ENCODE measurements at places on chromosomes 11 and 22.

GRCh38 chr22:41641854-41642253 is 20.8 kb downstream of the XRCC6 start:
- no peak for DNase-seq

- DNase-seq, result no peak
Measured at GRCh38 chr22:37894939-37895670, 11.0 kb upstream of the MICALL1 start.

DNA sequence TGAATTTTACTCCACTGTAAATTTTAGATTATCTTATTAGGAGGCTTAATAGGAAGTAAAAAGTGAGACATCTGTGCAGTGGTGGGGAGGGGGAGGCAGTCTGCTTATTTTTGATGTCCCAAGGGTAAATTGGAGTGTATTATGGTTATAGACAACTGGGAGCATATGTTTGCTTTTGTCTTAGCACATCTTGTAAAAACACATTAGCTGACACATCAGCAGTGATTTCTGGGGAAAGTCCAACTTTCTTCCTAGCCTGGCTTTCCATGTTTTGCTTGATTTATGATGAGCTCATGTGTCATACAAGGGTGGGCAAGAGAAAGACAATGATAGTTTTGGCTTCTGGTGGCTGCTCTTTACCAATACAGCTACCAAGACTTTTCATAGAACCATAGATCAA is 4.0 kb downstream of the ANO3 start:
- no peak for DNase-seq

DNA sequence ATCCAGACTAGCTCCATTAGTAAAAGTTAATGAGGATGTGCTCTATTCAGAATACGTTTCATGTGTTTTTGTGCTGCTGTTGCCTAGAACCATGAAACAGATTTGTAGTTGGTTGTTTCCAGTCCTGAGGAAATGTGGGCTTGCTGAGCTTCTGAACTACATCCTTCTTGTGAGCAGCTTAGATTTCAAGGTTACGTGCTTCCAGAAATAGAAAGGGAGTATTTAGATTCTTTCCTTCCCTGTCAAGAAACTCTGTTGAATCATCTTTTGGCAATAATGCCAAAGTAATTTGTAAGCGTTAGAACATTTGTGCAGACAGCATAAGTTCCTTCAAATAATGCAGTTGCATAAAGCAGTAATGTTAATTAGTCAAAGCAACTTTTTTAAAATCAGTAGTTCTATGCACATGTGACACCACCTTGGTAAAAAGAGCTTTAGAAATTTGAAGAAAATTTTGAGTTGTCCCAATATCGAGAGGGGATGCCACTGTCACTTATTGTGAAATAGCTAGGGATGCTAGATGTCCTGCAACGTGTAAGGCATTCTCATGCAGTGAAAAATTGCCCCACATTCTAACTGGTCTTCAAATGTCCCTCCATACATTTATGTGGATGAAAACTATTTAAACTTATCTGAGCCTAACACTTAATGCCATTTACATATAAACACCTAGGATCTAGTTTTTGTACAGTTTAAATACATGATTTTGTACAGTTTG is 169.6 kb downstream of the ETS1 start:
- DNase-seq, result no peak

- DNase-seq, result no peak
Measured at GRCh38 chr11:24239930-24240329, 256.9 kb upstream of the LUZP2 start.

DNA sequence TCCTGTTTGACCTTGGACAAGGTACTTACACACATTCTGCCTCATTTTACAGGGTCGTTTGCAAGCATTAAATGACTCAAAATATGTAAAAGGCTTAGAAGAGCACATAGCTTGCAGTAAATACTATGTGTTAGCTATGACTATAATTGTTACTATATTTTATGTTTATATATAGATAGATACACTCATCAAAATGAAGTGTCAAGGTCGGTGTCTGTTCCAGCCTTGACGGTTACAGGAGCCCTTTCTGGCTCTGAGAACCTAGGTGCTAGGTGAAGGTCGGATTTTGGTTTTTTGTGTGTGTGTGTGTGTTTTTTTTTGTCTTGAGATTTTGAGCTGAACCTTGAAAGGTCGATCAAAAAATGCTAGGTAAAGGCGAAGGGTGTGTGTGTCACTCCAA is 24.5 kb upstream of the LIMK2 start:
- DNase-seq, result no peak

GRCh38 chr22:30161051-30161469 is 80.8 kb downstream of the HORMAD2 start:
- no peak for DNase-seq
